ENCODE measurements at places on chromosomes 4 and X.

DNA sequence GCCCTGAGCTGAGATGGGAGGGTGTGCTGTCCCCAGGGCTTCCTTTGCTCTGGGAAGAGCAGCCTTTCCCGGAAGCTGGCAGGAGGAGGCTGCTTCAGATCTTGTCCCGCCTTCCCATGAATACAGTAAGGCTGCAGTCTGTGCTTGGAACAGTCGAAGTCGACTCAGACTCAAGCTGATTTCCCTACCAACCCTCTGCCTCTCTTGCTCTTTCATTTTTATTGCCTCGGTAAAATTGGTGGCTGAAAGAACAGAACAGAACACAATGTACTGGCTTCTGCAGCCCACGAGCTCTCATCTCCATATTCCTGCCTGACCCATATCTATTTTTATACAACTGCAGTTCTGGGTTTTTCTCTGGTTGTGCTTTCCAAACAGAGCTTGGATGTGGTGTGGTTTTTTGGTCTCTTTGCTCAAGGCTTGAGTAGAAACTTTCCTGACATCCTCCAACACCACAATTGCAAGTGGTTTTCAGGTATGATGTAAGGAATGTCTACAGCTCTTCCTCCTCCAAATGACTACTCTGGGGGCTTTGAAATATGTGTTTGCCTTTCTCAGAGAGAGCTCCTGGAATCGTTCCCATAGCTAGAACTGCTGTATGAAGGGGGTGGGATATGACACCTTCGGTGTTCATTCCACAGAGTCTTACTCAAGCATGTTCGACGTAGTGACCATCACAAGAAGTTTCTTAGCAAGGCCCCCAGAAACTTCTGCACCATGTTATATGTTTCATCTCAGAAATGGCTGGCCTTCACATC is 61.3 kb downstream of the ENPP6 start:
- DNase-seq: no peak

GRCh38 chr4:98581126-98581525 is 77.3 kb downstream of the TSPAN5 start:
- DNase-seq: no peak

DNA sequence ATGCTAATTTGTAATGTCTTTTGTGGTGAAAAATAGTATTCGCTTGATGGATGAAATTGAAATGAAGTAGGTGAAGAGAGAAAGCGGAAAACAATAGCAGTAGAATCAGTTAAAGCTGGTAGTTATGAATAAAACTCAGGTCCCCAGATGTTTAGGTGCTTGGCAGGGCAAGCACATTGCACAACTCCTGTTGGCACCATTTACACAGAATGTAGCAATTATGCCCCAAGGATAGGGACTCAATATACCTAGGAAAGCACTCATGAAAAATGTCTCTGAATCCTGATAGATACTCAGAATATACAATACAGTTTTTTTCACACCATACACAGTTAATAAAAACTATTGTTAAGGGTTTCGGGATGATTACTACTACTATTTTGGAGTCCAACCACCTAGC is 26.5 kb upstream of the GRIA3 start:
- DNase-seq: no peak

GRCh38 chr4:17664755-17665154 is 50.3 kb downstream of the MED28 start:
- no peak for DNase-seq

GRCh38 chr4:89070041-89070440 is 13.1 kb upstream of the FAM13A start:
- DNase-seq: no peak

Data from RWPE1 (cell line).